ENCODE measurements at places on chromosomes 5 and 9.

GRCh38 chr5:42366051-42366450 lies 57.2 kb upstream of the GHR start:
- DNase-seq: no peak

GRCh38 chr5:135934939-135935338 lies 19.8 kb downstream of the LECT2 start:
- no peak for DNase-seq

- no peak for DNase-seq
Measured at GRCh38 chr9:121876255-121876654, 216.9 kb downstream of the TTLL11 start.

DNA sequence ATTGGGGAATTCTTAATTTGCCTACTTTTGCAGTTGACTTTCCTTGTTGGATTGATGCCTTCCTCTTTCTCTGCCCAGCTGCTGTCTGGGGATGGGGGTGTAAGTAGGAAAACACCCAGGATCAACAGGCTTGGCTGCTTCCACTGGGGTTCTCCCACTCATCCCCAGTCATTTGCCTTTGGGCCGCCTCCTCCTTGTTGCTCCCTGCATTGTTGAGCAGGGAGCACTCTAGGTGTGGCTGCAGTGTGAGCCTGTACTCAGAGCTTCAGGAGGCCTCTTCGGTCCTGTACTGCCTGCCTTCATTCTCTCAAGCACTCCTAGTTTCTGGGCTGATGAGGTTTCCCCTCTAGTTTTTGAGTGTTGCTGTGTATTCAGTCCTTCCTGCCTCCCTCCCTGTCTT lies 12.1 kb downstream of the RHOBTB3 start:
- no peak for DNase-seq

GRCh38 chr5:4990462-4990861 lies 149.7 kb upstream of the ADAMTS16 start:
- no peak for DNase-seq

- no peak for DNase-seq
Measured at GRCh38 chr5:50535393-50535792, 94.3 kb upstream of the EMB start.

GRCh38 chr5:606526-607399 lies 5.4 kb upstream of the CEP72 start:
- DNase-seq: peak; percentile 63

DNA sequence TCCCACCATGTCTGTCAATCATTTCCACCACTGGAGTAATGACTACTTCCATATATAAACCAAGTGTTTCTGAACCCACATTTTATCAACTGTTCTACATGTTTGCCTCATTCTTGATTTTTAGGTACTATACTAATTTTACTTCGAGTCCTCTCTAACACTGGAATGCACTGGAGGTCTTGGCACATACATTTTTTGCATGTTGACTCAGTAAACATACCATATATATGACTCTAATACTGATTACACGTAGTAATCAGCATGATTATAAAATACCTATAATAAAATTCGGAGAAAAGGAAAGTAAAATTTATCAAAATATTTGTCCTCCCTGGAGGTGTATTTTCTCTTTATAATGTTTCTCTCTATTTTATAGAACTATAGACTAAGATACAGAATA lies 621.7 kb upstream of the NUDT12 start:
- no peak for DNase-seq

DNA sequence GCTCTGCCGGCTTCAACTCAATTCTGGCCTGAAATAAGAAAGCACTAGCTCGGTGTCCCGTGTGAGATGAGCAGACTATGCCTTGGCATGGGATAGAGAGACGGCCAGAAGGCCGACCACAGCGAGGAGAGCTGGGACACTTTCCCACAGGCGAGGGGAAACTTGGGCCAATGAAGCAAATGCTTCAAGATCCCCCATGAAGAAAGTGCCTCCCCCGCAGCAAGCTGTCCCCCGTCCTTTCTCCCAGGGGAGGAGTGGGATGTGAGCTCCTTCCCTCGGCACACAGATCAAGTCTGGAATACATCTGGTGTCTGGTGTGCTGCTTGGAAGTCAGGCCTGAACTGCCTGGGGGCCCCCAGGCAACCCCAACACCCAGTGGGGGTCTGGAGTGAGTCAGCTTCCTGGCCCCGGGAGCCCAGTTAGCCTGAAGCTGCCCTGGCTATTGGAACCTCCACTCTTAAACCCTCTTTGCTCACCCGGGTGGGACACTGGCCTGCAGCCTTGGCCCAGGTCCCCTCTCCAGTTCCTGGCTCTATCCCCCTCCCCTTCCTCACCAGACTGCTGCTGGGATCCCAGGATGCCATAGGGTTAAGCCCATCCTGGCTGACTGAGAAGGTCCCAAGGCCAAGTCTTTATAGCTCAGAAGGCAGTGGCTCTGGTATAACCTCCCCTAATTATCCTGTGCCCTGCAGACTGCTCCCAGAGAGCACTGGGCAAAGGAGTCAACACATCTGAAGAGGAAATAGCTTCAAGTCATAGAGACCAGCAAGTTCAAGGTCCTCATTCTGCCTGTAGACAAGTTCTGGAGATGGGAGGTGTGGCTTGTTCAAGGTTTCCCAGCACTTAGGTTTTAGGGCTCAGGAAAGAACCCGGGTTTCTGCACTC lies 205.3 kb downstream of the TTLL11 start:
- DNase-seq: no peak

- no peak for DNase-seq
Measured at GRCh38 chr9:29319736-29320513, 1746.6 kb upstream of the C9orf72 start.

DNA sequence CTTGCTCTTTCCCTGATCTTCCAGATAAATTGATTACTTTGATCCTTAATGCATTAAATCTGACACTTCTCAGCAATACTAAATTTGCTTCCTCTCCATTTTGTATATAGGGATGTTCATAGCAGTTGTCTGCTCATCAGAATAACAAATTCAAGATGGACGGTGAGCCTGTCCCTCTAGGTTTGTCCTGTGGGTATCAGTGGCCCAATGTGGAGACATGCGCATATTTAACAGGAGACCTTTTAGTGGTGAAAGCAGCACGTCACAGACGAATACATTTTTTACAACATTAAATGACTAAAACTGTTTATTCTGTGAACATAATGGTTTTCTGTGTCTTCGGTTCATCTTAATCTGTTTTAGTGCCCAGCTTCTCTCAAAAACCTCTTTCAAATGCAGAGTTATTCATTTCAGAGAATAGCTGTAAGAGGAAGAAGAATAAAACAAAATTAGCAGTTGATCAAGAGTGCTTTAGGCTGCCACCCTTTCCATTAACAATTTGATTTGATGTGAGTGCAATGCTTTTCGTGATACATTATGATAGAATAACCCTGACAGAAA lies 1970.4 kb upstream of the WWC1 start:
- no peak for DNase-seq

DNA sequence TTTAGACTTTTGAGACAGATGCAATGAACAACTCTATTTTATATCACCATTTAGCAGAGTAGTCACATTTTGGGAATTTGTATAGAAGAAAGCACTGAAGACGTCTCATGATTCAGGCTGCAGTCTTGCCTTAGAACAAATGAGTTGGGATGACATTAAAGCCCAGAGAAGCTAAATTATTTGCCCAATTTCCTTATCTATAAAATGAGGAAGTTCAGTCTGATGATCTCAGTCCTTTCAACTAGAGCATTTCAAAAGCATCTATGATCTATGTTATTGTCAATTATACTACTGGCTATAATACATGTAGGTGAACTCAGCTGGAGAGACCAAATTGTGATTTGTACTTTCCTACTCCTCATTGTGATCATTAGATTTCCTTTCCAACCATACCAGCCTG lies 154.1 kb downstream of the OSTF1 start:
- DNase-seq: no peak

DNA sequence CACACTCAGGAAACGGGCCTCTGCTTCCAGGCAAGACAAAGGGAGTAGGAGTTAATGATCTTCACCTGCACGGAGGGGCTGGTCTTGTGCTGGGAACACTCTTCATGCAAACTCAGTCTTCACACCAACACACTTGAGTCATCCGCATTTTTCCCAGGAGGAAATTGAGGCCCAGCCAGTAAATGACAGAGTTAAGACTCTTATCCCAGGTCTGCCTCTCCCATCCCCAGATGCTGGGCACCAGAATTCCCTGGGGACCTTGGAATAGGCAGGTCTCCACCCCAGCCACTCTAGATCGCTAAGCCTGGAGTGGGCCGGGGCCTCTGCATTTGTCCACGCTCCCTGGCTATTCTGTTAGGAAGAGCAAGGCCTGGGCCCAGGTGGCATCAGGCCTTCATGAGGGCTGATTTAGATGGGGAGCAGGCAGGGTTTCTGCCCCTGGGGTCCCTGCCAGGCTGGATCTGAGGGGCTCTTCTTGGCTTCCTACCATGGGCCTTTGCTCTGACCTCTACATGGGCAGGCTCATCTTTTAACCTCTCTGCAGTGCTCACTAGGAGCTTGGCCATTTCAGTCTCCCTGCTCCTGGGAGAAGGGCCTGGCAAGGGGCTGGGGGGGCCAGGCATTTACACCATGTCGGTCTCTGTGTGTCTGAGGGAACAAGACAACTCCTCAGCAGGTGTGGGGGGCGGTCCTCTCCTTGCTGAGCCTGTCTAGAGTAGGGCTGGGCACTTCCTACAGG lies 77.3 kb downstream of the AMBP start:
- DNase-seq: peak; percentile 8

DNA sequence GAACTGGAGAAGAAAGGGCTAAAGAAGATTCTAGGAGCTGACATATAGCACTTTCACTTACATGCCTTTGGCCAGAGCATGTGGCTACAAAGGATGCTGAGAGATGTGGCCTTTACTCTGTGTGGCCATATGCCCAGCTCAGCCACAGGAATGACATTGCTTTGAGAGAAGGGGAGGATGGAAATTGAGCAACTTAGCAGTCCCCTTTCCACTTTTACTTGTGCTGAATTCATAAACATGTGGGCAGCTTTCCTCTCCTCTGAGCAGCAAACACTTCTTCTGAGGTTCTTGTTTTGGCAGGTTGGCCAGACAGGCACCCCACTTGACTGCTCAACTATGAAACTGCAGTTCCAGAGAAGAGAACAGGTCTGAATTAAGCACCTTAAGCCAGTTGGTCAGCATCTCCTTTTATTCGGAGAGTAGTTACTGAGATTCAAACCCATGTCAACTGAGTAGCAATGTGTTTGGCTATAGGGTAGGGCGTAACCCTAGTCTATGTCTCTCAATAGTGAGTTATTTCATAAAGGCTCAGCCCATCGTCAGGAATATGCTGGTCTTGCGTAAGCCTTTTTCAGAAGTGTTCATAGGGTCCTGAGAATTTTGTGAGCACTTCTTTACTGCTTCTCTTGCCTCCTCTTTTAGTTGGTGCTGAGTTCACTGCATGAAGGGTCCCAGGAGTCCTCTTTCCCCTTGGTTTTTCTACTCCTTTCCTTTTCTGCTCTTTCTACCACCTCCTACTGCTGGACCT lies 134.5 kb downstream of the PALM2AKAP2 start:
- DNase-seq: no peak

- no peak for DNase-seq
Measured at GRCh38 chr5:5424736-5425135, 2.3 kb downstream of the ICE1 start.

DNA sequence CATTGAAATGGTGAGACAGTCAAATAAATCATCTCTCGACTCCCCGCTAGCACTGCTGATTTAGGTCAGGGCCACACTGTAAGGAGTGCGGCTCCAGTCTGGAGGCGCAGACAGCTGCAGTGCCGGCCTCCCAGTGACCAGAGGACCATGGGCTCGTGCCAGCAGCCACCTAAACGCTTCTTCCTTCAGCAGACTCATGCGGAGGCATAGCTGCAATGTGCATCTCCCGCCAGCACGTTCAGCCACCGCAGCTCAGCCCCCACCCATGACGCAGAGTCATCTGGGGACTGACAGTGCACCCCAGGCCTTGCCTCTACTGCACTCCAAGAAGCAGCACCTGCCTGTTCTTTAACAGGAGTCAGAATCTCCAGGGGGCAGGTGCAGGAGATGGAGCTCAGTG lies 13.6 kb upstream of the MAPK9 start:
- DNase-seq: no peak

Measured in RWPE2 (cell line).